RWPE2 (cell line): ENCODE measurements at places on chromosomes 1 and 21.

- DNase-seq, result peak; percentile 84
These were observed 9.9 kb upstream of the MAPKAPK2 start for GRCh38 chr1:206674745-206675175.

- DNase-seq, result no peak
These were observed 36.7 kb downstream of the FAM163A start for GRCh38 chr1:179779645-179780272.

- DNase-seq, result no peak
These were observed 119.1 kb downstream of the PTPRU start for GRCh38 chr1:29355375-29355774.

- DNase-seq, result no peak
These were observed 561.1 kb upstream of the ZRANB2 start for GRCh38 chr1:71641903-71642302.

GRCh38 chr1:237041795-237042525 lies at the start of gene RYR2:
TSS of gene RYR2 (plus strand) at chr1:237042184. CDS start at chr1:237042522, 338 bp downstream.
- DNase-seq, result no peak
